ENCODE measurements at places on chromosomes 2 and 18.
A peak's percentile ranks its signal among the peaks of the same experiment; 100 is the strongest.

DNA sequence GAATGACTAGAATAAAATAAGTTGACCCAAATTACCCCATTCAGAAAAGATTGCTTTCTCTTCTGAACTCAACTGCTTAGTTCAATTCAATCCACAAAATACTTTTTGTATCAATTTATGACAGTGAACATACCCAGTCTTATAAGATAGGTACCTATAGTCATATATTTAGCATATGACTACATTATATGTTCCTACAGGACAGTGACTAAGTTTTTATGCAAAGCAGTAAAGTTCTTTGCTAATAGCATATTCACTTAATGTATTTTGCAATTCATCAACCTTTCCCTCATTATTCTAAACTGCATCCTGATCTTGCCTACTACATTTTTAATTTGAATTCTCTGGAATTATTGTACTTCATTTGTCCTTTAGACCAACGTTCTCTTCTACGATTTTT, 30.3 kb upstream of the C2orf15 start:
- no peak for DNase-seq

GRCh38 chr2:107418708-107419107, 408.0 kb upstream of the RGPD4 start:
- no peak for DNase-seq

GRCh38 chr2:98487806-98488189, 43.1 kb downstream of the INPP4A start:
- DNase-seq: peak; percentile 41

DNA sequence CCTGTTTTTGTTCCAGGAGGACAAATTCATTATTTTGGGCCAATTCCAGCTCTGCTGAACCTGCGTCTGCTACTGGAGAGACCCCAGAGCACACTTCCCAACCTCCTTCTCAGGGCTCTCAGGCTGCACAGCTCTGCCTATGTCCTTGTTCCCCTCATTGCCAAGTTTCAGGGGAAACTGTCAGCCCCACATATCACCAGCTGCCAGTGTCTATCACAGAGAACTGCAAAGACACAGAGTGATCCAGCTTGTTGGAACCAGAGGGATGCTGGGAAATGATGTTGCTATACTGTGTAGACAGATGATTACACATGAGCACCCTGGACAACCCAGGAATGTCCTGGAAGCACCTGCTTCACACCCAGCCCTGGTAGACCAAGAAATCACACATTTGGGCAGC, 67.4 kb upstream of the TMEM247 start:
- no peak for DNase-seq

DNA sequence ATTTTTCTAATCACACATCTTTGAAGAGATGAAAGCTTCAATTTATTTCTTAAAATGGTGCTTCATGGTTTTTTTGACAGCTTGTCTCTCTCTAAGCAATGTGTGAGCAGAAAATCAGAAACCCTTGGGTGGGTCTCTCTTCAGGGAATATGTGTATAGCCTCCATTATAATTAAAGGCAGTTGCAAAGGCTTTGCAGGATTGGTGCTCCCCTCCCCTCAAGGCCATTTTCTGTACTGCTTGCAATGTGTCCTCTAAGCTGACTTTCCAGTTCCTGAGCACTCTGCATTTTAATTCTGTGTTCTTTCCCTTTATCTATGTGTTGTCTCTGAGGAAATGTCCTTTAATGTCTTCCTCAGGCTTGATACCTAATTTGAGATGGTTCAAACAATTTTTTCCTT, 172.6 kb downstream of the DPP4 start:
- DNase-seq: no peak

- DNase-seq: no peak
Observed at GRCh38 chr2:240963868-240964703, 34.3 kb upstream of the SNED1 start.

DNA sequence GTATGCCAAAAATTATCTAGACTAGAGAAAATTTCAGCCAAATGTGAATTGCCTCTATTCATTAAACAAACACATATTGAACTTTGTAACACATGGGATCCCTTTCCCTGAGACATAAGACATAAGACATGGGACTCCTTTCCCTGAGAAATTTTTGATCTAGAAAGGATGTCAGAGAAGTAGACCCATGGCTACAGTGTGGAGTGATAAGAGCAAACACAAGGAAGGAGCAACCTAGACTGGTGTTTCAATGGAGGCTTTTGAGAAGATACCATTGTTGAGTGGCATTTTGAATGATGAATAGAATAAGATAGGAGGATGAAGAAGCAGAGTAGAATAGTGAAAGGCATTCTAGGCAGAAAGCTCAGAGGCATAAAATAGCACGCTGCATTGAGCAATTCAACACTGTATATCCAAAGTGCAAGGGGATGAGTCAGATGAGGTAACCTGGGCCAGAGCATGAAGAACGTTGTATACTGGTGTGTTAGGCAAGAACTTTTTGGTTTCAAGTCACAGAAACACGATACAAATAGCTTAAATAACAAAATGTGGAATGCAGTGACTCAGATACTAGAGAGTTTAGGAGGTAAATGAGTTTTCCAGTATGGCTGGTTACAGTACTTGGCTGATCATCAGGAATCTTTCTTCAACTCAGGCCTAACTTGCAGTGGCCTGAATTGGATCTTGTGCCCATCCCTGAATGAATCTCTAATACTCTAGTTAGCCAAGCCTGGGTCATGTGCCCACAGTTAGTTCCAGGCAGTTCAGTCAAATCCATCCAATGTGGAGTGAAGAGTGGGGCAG, 129.8 kb upstream of the TANK start:
- DNase-seq: peak; percentile 99

DNA sequence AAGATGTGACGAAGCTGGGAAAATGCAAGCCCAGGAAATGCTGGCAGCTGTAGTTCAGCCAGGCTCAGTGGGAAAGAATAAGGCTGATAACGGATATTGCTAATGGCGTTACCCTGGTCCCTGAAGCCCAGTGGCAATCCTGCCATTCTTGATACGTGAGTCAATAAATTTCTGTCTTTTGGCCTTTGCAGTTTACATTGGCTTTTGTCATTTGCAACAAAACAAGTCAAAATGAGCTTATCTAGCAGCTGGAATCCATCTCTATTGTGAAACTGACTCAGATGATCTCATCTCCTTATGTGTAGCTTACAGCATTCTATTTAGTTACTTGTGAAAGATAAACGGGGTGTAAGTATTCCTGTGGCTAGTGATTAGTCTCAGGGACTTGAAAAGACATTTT, 43.8 kb downstream of the ARL6IP6 start:
- peak; percentile 97 for DNase-seq

GRCh38 chr2:74104839-74105238, 42.9 kb downstream of the BOLA3 start:
- peak; percentile 26 for DNase-seq

DNA sequence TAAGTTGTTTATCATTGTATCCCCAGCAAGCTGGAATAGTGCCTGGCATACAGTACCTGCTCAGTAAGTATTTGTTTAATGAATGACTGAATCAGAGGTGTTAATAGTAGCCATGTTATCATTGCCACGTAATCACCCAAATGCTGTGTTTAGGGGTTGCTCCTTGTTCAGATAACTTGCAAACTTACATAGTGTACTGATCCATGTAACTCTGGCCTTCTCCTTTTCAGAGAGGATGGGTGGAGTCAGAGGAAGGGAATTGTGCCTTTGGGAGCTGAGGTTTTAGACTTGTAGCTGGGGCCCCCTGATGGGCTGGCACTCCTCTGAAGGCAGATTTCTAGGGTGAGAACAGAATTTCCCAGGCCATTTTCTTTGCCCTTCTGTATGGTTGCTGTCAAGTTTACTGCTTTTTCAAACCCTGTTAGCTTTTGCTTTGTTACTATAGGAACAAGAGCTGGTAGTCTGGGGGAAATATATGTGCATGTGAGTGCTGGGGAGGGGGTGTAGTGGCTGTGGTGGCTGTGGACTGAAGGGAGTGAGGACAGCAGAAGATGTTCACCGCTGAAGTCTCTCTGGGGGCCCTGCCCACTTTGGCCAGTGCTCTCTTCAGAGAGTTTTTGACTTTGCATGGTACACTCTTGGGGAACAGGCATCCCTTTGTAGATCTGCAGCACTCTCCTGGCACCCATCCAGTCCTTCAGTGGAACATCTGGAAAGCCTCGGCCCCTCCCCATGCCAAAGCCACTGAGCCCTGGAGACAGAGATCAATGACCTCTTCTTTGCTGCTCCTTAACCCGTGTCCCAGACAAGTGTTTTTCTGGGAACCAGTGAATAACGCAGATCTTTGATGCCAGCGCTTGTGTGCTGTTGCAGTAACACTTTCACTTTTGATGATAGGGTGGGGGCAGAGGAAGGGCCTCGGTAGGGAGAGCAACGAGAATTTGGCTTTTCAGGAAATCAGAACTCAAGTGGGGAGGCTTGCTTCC, 209.0 kb downstream of the PRKCE start:
- peak; percentile 66 for DNase-seq

GRCh38 chr2:166388481-166389070, 12.8 kb upstream of the SCN9A start:
- DNase-seq: peak; percentile 36

- DNase-seq: peak; percentile 86
Observed at GRCh38 chr2:27735263-27735904, 36.1 kb upstream of the MRPL33 start.

DNA sequence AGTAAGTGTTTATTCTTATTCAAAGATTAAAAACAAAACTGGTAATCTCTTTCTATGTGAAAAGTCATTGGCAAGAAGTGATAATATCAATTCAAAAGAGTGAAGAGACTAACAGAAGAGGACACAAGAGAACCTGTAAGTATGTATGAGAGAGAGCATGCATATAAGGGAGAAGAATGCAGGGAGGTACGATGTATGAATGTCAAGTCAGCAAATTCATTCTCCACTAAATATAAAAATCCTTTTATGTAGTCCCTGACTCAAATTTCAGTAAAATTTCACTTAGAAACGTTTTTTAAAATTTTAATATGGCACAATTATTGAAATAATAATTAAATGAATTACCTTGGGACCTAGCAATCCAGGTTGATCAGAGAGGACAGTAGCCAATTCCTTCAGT, 55.3 kb downstream of the NCKAP1 start:
- DNase-seq: no peak

DNA sequence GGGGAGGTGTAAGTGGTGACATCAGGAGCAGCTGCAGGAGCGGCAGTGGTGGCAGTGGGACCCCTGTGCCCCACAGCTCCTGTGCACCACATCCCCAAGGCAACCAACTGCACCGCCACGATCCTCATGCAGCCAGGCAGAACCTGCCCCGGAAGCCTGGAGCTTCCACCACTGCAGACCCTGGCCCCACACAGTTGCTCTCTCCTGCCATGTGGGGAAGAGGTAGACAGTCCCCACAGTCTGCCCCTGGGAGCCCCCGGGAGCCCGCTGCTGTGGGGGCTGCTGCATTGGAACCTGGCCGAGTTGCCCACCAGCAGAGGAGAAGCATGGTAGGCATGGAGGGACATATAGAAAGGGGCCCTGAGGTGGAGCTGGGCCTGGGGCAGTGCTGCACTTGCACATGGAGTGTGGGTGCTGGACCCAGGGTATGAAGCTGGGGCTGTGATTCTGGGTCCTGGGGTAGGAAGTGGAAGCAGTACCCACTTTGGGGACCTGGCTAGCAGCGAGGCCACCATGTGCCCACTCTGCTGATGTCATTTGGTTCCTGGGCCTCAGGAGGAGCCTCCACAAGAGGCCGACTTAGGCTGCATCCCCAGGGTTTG, 623.3 kb upstream of the LRRTM4 start:
- DNase-seq: no peak

DNA sequence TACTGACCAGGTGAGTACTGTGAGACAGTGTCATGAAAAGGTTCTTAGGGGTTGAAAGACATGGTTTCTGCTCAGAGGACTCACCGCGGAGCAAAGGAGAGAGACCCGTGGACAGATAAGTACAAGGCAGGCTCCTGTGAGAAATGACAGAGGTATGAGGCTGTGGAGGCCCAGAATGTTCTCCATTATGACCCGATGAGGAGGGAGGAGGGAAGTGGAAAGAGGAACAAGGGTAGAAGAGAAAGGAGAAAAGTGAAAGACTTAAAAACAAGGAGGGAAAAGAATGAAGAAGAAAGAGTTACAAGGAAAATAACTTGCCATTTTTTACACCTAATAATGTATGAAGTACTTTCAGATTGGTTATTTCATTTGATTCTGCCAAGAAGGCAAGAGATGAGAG, 29.8 kb downstream of the MAPRE3 start:
- DNase-seq: no peak

DNA sequence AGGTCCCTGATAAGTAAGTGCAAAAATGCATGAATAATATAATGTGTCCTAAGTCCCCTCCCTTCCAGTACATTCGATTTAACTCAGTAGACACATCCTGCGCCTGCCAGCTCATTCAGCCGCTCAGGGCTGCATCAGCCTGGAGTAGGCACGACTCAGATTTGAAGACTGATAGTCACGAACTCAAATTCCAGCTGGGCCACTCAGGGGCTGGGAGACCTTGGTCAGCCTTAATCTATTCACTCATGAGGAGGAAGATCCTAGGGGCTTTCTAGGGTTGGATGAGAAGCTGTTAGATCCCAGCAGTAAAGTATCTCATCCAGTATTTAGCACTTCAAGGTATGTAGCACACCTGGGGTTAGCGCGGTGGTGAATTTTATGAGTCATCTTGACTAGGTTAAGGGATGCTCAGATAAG, 98.9 kb upstream of the ODC1 start:
- no peak for DNase-seq

DNA sequence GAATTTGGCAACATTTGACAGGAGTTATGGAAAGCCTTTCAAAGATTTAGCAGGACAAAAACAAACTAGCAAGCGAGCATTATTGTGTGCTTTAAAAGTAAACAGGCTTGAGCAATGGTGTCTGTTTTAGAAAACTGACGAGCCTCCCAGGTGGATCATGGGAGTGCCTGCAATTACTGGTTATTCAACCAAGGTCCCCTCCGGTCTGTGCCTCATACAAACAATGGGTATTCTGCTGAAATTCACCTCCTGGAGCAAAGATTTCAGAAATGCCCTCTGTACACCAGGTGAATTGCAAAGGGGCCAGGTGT, 22.4 kb downstream of the RTP5 start:
- no peak for DNase-seq

DNA sequence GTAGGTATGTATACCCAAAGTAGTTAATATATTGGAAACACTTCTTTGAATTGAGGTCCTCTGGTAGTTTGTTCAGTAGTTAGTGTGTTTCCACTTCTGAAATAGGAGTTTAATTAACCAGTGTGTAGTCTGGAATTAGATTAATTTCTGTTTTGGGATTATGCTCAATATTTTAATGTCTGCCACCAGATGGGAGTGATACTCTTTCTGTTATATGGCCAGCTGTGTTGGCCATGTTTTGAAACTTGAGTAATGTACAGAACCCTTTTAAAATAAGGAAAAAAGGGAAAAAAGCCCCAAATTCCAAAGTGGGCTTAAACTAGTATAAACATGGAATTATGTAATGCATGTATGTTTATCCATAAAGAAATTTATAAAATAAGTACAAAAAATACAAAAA, 147.7 kb downstream of the CTNNA2 start:
- no peak for DNase-seq
